Stimulated activated CD8-positive, alpha-beta memory T cell treated with anti-CD3 and anti-CD28 coated beads, Interleukin-7, amount 100 ng/mL, for 1 hour (primary cell): ENCODE measurements at places on chromosomes 1 and 21.

- no peak for DNase-seq
These were observed at the start of gene MNDA for GRCh38 chr1:158830904-158831507. TSS of gene MNDA (plus strand) at chr1:158831351. CDS start at chr1:158842154, 10,803 bp downstream.

DNA sequence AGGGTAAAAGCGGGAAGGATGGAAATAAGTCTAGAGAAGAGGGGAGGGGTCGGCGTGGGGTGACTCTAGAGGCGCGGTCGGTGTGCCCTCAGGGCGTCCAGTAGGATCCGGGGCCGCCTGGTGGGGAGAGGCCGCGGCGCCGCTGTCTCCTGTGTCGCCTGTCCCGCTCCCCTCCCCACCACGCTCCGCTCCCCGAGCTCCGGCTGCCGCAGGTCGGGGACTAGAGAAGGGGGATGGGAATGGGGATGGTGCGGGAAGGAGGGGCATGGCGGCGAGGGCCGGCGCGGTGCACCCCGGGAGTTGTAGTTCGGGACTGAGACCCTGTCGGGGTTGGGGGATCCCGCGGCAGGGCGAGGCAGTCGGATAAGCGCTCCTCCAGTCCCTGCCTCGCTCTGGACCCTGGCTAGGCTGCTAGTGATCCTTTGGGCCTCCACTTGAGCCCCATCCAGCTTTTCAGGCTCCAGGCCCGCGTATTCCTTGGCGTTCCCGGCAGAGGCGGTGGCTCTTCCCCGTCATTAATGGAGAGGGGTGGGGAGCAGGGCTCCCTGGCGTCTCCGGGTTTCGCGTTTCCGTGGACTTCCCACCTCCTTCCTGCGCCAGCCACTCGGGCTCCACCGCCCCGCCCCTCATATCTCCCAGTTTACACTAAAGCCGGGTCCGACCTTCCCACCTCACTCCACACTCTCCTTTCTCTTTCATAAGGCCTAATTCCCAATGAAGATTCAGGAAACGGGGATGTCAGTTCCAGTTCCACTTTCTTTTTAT, at the start of gene ENTREP3:
ENTREP3 (minus strand) TSS at position 241 of the 765 bp plus-strand sequence. CDS start 606 bp downstream, outside the sequence.
- DNase-seq = no peak

DNA sequence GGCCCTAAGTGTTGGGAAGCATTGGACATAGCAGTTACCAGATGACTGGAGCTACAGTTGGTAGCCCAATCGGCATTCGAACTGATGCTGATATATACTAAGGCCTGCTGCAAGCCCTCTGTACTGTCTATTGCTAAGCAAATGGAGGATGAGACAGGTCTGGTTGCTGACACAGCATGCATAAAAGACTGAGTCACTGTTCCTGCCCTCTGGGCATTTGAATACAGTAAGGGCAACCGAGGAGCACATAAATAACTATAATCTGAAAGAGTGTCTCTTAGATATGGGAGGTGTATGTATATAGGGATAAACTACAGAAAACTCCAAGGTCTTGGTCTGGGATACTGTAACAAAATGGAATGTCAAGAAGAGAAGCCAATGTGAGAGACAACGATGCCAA, 16.8 kb upstream of the MARK1 start:
- no peak for DNase-seq

- DNase-seq = no peak
These were observed 3.4 kb downstream of the LACTBL1 start for GRCh38 chr1:22969304-22969709.

GRCh38 chr1:71823708-71824305, 458.5 kb downstream of the NEGR1 start:
- no peak for DNase-seq

- no peak for DNase-seq
These were observed 7.3 kb downstream of the GSTM5 start for GRCh38 chr1:109719337-109719837.

GRCh38 chr1:182351790-182352364, 39.7 kb downstream of the GLUL start:
- no peak for DNase-seq

GRCh38 chr1:37721565-37721964, 29.2 kb downstream of the CDCA8 start:
- no peak for DNase-seq

DNA sequence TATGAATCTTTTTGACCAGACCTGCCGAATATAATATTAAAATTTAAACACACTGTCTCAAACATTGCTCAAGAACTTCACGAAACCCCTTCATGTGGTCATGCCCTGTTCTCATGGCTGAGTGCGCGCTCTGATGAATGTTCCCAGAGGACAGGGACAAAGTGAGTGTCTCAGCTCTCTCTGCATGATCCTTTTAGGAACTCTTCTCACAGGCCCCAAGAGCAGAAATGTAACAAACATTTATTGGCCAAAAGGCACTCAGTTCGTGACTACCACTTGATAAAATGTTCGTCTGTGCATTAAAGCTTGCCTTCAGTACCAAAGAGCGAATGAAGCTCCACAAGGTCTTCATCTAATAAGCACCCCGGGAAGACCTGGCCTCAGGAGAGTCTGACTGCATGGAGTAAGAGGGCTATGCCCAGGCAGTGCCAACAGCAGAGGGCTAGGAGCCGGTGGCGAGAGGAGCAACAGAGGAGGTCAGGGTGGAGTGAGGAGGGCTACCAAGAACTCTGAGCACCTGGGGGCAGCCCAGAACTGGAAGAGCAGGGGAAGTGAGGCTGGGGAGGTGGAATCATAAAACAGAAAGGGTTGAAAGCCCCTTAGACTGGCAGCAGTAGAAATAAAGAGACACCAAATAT, 171.1 kb downstream of the RHOU start:
- no peak for DNase-seq

GRCh38 chr21:46636181-46636512, 673 bp downstream of the PRMT2 start:
- no peak for DNase-seq

- DNase-seq = no peak
These were observed 31.3 kb upstream of the MYBPHL start for GRCh38 chr1:109338091-109338490.

GRCh38 chr1:10628685-10629084, 153.9 kb downstream of the PEX14 start:
- DNase-seq = no peak

- DNase-seq = no peak
These were observed 185.6 kb upstream of the KCNK2 start for GRCh38 chr1:214896921-214897320.

DNA sequence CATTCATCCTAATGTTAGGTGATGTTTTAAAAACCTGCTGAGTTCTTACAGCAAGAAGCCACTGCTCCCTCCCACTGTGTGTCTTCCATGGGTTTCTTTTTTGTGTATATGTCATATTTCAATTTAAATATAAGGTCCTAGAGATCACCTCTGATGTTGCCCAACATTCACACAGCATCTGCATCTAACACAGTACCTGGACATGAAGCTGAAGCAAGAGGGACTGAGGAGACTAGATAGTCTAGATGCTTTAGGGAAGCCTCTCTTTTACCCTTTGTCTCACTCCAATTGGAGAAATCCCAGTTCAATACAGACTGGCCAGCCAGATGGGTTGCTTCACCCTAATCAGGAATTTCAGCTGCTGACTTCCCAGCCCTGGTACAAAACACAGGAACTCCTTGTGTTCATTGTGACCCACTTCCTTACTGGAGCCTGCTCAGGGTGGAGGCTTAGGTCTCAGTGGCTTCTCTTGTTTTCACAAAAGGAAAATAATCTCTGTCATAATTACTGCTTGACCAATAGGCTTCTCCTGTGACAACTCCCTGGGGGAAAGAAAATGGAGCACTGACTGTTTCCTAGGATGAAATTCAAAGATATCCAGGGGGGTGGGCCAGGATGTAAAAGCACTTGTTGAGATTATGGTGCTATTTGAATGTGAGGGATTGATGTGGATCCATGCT, 17.3 kb downstream of the BTG2 start:
- no peak for DNase-seq

DNA sequence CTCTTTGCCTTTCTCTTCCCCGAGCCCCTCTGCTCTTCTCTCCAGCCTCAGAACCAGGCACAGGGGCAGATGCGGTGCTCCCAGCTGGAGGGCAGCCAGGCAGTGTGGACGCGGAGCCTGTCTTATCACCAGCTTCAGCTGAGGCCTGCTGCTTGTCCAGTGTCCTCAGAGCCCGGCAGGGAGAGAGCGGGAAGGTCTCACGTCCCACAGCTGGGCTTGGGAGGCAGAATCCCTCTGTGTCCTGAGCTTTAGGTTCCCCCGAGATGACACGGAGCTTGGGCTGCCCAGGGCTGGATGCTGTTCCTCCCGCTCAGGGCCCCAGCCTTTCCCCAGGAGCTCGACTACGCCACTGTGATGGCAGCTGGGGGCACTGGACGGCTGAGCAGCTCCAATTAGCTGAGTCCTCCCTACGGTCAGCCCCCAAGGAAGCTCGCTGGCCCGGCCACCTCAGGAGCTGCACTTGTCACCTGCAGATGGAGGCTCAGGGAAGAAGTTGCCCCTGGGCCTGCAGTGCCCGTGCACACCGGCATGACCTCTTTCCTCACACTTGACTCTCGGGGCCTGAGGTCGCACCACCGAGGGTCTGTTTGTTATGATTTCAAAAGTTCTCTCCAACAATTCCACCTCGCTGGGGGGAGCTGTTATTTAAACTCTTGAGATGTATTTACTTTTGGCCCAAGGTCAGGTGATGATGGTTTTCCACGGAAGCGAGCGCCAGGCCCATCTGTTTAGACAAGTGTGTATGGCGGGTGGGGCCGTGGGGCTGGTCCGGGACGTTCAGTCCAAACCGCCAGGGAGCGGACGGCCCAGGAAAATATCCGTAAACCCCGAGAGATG, 127.3 kb downstream of the SIK1 start:
- no peak for DNase-seq

DNA sequence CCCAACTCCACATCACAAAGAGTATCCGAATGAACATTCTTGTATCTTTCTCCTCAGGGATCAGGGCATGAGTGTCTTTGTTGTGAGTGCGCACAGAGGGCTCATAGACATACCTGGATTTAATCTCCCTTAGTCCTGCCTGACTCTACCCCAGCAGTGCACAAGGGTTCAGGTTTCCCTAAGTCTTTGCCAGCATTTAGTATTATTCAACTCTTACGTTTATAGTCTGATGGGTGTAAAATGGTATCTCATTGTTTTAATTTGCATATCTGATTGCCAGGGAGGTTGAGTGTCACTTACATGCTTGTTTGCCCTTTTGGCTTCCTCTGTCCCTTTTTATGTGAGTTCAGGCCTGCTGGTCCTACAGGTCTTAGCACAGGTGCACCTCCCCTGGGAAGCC, 49.5 kb downstream of the FOXD2 start:
- no peak for DNase-seq

- DNase-seq = no peak
These were observed 6.0 kb downstream of the RGL1 start for GRCh38 chr1:183810756-183811544.

DNA sequence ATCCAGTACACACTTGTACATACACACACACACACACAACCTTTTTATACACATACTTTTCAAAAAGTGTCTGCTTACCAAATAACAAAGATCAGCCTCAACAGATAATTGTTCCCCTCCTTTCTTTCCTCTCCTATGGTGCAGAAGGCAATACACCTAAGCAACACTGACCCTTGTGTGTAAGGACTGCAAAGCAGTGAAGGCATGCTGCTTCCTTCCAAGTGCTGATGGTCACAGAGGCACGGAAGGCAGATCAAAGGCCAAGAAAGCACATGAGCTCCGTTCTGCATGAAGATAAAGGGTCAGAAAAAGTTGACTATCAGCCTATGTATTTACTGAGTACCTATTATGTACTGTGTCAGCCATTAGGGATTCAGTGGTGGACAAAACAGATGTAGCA, 168.8 kb downstream of the TNR start:
- no peak for DNase-seq

- DNase-seq = no peak
These were observed 16.4 kb upstream of the LGR6 start for GRCh38 chr1:202176949-202177927.

DNA sequence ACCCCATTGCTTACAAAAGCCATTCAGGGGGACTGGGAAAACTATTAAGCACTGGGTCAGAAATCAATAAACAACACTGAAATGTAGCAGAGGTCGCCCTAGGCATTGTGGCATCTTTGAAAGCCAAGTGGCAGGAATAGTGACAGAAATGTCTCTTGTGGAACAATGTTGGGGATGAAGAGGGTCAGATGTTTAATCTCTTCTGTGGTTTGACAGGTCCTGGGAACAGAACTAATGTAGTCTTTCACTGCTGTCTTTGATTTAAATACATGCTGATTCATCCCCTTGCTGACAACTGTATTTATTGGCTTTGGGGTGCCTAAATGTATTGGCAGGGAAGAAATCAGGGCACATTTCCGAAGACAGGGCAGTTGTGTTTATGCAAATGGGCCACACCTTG, 194.8 kb downstream of the ATG4C start:
- DNase-seq = no peak

- no peak for DNase-seq
These were observed 65.6 kb downstream of the PRKCZ start for GRCh38 chr1:2115702-2116341.

- DNase-seq = no peak
These were observed 23.4 kb downstream of the C8A start for GRCh38 chr1:56877973-56878372.

DNA sequence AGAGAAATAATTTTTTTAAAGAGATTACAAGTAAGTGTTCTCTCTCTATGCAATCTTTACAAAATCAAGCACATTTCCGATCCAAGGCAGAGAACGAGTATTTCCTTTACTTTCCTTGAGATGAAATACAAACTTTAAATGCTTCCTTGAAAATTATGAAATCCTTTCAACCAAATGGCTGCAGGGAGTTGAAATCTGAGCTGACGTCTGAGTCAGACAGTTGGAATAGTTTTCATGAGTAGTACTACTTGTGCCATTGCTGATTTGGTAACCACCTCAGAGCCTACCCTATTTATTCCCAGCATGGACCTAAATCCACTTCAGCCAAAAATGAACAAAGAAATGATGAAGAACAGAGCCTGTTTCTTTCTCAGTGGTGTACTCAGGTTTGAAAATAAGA, 183.6 kb downstream of the GIPC2 start:
- no peak for DNase-seq

DNA sequence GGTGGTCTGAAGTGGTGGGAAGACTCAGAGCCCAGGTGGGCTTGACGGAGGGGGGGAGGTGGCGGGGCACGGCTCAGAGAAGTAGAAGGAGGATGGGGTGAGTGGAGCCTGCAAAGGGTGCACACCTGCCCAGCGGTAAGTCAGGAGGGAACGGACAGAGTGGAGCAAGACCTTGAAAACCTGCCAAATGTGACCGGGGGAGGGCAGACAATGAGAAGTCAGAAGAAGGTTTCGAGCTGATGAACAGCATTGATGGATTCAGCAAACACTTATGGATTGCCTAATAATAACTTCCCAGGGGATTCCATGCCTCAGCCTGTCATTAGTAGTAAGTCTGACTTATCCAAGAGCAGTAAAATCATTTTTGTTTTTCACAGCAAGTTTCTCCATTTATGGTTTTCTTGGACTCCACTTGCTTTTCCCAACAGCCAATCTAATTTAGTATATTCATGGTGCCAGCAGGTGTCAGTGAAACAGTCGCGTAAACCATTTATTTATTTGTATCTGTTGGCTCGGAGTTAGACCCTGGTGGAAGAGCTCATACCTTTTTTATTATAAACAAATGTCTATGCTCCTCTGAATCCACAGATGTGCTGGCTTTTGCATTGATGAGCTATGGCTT, 279.1 kb downstream of the PCP4 start:
- no peak for DNase-seq

GRCh38 chr1:187275985-187276575, 447.3 kb downstream of the PLA2G4A start:
- DNase-seq = no peak

GRCh38 chr1:26579681-26580111, 50.1 kb downstream of the RPS6KA1 start:
- DNase-seq = no peak
